Activated T-helper 1 cell treated with anti-CD3 and anti-CD28 coated beads, Interleukin-2, amount 50 U/mL, for 16 hours (primary cell): ENCODE measurements at places on chromosomes 7 and 10.

- DNase-seq = no peak
These were observed 1203.2 kb downstream of the SORCS3 start for GRCh38 chr10:105844241-105844640.

DNA sequence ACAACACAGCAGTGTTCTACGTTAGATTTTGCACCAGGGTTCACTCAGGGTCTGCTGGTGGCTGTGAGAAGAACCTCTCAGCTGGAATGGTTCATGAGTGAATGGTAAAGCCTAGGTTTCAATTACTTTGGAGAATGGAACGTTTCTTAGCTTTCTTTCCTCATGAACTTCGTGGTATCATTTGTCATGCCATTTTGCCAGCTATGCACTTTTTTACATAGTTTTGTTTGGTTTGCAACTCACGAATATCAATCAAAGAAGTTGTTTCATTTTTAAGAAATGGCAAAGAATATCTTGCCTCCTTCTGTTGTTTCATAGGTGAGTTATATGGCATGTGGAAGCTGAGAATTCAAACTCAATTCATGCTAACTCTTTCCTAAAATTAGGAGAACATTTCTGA lies 34.1 kb upstream of the RAB11FIP2 start:
- DNase-seq = no peak

- DNase-seq = no peak
These were observed 21.5 kb downstream of the LAMB1 start for GRCh38 chr7:107981466-107981865.

DNA sequence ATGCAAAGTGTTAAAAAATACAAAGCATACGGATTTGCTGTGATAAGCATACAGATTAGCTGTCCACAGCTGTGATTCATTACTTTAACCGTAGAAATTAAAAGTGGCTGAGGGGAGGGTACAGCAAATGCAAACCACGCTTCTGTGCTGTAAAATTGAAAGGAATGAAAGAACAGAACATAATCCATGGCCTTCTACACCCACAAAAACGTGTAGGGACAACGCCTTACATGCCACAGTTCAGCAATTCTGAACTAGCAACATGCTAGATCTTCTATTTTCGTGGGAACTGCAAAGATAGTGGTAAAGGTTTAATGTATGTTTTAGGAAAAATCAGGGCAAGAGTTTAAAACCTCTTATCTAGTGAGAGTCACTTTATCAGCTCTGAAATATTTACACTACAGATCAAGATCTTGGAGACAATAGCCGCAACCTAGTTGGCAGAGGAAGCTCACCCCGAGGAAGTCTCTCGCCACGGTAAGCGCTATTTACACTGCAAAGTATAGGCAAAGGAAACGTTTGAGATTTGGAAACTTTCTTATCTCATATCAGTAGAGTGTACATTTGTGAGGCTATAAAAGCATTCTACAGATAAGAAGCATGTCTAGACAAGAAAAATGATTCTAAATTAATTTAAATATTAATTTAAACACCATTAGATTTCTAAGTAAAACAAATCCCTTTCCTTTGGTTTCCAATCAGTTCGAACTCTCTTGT lies 193.6 kb downstream of the MLLT10 start:
- DNase-seq = no peak

DNA sequence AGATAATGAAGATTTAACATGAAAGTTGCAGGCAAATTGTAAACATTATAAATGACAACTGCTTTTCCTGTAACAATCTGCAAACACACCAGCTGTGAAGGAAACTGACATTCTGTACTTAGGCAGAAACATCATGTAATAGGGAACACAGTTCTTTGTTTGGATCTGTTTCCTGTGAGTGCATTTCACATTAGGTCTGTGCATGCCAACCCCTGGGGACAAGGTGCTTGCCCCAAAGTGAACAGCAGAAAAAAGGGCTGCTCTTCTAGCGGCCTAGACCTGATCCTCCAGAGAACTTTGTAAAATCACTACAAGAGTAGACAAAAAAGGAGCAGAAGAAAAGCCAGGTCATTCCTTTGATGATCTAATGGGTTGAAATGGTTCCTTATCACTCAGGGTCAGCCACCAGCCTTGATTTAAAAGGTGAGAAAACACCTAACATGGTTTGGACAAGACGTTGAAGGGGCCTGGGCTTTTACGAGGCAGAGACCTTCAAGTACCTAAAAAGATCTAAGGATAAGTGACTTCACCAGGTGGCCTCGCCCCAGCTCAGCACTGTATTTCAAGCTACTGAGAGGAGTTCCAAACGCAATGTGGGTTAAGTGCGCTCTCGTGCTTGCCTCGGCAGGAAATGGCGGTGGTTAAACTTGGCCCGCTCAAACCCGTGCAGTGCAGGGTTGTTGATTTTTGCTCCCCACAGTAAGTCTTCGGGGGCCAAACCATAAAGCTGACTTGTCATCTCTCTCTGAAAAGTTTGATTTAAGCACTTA lies 249.7 kb downstream of the CREB5 start:
- DNase-seq = no peak

GRCh38 chr10:114320249-114321116 lies 81.4 kb downstream of the VWA2 start:
- DNase-seq = no peak

DNA sequence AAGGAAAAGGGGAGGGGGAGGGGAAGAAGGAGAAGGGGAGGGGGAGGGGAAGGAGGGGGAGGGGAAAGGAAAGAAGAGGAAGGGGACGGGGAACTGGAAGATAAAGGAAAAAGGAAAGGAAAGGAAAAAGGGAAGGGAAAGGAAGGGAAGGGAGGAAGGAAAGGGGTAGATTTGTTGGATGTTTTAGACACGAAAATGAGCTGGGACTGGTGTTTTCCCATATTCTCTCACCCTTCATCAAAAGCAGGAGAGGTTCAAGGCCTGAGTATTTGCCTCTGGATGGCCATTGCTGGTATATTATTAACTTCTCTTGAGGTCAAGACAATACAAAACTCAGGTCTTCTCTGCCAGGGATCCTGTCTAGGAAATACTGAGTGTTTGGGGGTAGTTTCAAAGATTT lies 652.7 kb downstream of the ANKRD7 start:
- DNase-seq = no peak
